ENCODE measurements at places on chromosomes 5 and 9. TPM values are rescaled to one million over a fixed set of nuclear protein-coding genes. Genes with fewer than 3 reads are reported as not detected.

Gene PCDHGA6
- total RNA-seq = 1.9 TPM

Gene CEP120
- total RNA-seq = 14.3 TPM

Gene SH3RF2
- under 0.01 TPM for total RNA-seq

Gene ADGRD2
- under 0.01 TPM for total RNA-seq

Gene RXRA
- 27.7 TPM for total RNA-seq

Gene C7
- not detected for total RNA-seq

Gene IL13
- under 0.01 TPM for total RNA-seq

Gene PCDHGA7
- 0.81 TPM for total RNA-seq

Gene SLC23A1
- total RNA-seq = 7.0 TPM

DNA sequence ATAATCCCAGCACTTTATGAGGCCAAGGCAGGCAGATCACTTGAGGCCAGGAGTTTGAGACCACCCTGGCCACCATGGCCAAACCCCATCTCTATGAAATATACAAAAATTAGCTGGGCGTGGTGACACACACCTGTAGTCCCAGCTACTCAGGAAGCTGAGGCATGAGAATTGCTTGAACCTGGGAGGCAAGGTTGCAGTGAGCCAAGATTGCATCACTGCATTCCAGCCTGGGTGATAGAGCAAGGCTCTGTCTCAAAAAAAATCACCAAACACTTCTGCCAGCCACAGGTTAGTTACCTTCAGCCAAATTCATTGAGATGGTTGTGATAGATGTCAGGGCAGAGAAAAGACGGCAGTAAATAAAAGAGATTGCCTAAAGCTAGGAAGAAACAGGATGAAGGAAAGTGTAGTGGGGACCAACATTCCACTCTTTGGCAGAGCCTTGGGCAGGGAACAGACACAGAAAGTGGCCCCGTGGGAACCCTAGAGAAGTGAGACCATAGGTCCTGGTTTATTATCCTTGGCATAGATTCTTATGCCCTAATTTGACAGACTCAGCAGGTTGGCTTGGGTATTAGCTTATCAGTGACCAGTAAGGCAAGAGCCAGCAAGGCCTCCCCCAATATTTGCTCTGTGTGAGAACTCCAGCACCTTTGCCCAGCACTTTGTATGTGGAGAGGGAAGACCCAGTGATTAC lies 5.5 kb upstream of the CEP120 start:
- no peak for DNase-seq

- peak; percentile 45 for DNase-seq
These were observed 601.8 kb downstream of the CCDC171 start for GRCh38 chr9:16154521-16155078.

- DNase-seq = no peak
These were observed 757.5 kb upstream of the ZNF608 start for GRCh38 chr5:125503946-125504345.

GRCh38 chr5:120615967-120616645 lies 152.0 kb downstream of the PRR16 start:
- no peak for DNase-seq

DNA sequence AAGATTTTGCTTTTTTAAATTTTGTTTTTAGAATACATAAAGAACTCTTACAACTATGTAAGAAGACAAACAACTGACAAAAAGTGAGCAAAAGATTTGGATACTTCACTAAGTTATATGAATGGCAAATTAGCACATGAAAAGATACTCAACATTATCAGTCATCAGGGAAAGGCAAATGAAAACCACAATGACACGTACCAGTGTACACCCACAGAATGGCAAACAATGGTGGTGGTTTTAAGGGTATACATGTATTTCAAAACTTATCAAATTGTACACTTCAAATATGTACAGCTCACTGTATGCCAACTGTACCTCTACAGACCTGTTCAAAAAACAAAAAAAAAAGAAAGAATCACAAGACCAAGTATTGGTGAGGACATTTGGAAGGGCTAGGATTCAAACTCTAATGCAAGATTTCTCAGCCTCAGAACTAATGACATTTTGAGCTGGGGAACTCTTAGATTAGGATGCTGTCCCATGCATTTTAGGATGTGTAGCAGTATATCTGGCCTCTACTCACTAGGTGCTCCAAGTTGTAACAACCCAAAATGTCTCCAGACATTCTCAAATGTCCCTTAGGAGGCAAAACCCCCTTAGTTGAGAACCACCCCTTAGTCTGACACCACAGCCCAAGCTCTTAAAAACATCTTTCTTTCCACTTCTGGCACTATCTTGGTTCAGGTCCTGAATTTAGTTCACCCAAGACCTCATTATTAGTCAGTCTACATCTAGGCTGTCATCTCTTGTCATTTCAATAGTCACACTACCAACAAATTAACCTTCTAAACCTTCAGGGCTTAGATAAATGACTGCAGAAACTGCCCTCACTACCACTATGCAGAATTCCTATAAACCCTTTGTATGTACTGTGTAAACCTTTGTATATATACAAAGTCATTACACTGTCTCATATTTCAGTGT lies 9.7 kb downstream of the SCAI start:
- DNase-seq = no peak

- no peak for DNase-seq
These were observed 41.3 kb downstream of the ZNF474 start for GRCh38 chr5:122170620-122171019.

GRCh38 chr9:126367616-126368015 lies 41.0 kb downstream of the MVB12B start:
- no peak for DNase-seq
